ENCODE measurements at places on chromosomes 6 and 20. TPM values are rescaled to one million over a fixed set of nuclear protein-coding genes. Genes with fewer than 3 reads are reported as not detected.

Gene AKIRIN2
- total RNA-seq: 12.7 TPM

Gene POU5F1
- 1.1 TPM for total RNA-seq

Gene SRF
- total RNA-seq: 22.0 TPM

Gene TMEM217
- total RNA-seq: 2.7 TPM

Gene EYS
- 1.4 TPM for total RNA-seq

Gene CCN6
- total RNA-seq: not detected

Gene FAM217A
- not detected for total RNA-seq

Gene PAX1
- 0.44 TPM for total RNA-seq

Gene HLA-DMB
- 1.0 TPM for total RNA-seq

Gene TBX18
- 2.0 TPM for total RNA-seq

DNA sequence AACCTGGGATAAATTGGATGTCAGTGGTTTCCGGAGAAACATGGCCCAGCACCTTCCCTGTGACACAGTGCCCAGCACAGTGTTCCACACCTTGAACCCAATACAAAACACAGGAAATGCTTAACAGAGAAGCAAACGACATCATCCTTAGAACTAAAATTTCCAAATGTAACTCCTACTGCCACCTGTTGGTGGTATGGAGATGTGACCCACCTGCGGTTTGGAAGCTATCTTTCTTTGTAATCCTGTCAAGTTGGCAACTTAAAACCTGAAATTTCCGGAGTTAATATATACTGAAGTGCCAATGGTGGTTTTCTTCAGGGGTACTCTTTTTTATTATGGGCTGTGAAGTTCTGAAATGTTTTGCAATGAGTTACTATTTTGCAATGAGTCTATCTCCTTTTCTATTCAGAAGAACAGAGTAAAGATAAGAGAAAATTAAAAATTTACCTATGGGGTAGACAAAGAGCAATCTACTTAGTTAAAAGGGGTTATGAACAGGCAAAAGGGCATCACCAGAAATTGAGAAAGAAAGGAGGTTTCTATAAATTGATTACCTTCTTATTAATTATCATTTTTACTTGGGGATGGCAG lies 658.8 kb downstream of the PTPRT start:
- no peaks in the 10 kb centered on the region for H3K36me3 ChIP-seq
- no peaks in the 10 kb centered on the region for H3K4me1 ChIP-seq
- peaks cover 4% of the 10 kb centered on the region for H3K27me3 ChIP-seq
- peak; percentile 54 for DNase-seq

DNA sequence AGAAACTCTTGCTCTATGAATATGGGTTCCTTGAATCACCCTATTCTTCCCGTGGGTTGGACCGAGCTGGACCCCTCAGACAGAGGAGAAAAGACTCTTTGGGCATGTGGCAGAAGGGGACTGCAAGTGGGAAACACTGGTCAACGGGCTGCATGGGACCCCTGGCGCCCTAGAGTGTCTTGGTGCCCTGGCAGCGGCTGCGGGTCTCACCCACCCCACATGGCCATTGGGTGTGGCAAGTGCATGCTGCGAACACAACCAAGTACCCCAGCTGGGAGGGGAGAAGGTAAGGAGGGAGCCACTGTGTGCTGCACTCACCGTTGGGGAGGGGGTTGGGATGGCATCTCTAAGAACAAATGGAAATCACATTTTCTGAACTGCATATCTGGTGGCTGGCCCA lies 438.8 kb upstream of the EYS start:
- no peaks in the 10 kb centered on the region for H3K4me1 ChIP-seq
- DNase-seq: no peak
- H3K36me3 ChIP-seq: no peaks in the 10 kb centered on the region
- H3K4me3 ChIP-seq: no peak overlapping the region
- no peaks in the 10 kb centered on the region for H3K27me3 ChIP-seq

DNA sequence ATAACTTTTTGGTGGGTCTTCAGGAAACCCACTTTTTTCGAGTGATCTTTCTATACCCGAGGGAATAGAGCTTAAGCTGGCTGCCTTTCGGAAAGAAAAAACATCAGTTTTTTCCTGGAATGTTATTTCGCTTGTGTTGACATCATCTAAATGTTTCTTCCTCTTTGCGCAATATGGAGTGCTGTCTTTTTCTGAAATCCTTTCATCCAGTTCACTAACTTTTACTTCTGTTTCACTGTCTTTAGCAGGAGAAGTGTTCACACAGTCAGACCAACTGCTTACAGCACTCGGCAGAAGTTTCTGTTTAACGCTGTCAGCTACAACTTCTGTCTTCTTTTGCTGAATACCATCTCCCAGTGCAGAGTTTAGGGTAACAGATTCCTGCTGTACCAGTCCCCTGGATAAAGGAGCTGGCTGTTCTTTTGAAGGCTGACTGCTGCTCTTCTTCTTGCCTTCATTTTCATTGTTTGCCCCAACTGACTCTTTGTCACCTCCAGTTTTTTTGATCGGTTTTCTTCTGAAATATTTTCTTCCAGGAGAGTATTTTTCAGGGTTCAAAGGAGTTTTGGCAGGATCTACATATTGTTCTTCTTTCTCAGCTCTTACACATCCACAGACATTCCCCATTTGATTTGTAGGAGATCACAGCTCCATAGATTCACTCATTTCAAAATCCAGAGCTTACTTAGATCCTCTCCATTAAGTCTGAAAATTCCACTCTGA lies 50.0 kb upstream of the DST start:
- H3K27me3 ChIP-seq: no peaks in the 10 kb centered on the region
- H3K4me1 ChIP-seq: peaks cover 13% of the 10 kb centered on the region
- peak overlapping the region; percentile 40 for H3K4me3 ChIP-seq
- no peaks in the 10 kb centered on the region for H3K36me3 ChIP-seq
- peak overlapping the region; percentile 93 for H3K27ac ChIP-seq

DNA sequence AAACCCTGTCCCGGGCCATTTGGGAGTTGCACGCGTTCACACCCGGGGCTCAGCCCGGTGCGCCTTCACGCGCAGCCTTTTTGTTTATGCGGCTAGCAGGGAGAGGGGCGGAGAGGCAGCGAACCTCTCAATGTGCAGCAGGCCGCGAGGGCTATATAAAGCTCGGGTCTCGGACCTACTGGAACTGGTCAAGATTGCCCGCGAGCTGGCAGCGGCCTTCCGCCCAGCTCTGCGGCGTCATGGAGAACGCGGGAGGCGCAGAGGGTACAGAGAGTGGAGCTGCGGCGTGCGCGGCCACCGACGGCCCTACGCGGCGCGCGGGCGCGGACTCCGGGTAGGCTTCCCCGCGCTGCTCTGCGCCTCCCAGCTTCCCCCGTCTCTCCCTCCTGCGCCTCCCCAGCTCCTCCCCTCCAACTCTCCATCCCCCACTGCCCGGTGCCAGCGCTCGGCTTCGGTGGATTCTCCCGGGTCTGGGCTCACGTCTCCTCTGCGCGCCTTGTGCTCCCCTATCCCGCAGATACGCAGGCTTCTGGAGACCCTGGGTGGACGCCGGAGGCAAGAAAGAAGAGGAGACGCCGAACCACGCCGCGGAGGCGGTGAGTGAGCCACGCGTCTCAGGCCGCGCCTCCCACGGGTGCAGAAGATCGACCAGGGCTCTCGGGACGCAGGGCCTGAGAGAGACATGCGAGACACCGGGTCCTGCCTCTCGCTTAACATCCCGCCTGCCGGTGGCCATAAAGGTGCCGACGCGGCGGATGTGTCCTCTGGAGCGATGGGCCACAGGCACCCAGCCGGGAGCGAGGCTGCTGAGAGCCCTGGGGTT lies at the start of gene RIPPLY2:
TSS of gene RIPPLY2 (plus strand) at position 183 of the 823 bp plus-strand sequence. CDS start at position 240, 57 bp downstream.
- no peak within 1 kb of the TSS for H3K27ac ChIP-seq
- peaks cover 60% of the 10 kb centered on the region for H3K27me3 ChIP-seq
- H3K36me3 ChIP-seq: no peaks in the 10 kb centered on the region
- DNase-seq: peak; percentile 33

DNA sequence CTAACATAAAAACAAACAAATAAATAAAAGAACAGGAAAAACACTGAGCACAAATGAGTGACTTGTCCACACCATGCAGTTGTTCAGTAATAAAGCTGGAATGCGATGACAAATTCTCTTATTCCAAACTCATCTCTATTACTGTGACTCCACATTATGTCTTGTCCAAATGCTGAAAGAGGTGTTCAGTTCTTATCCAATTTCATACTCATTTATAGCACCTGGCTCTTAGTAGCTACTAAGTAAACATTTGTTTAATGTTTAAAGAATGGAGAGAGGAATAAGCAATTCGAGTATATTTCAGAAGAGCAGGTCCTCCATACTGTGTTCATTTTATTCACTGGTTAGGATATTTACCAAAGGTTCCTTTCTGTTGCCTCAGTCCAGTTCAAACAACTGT lies 439.0 kb upstream of the JAG1 start:
- DNase-seq: no peak
- no peaks in the 10 kb centered on the region for H3K27me3 ChIP-seq
- H3K36me3 ChIP-seq: no peaks in the 10 kb centered on the region
- no peaks in the 10 kb centered on the region for H3K4me1 ChIP-seq

- no peaks in the 10 kb centered on the region for H3K36me3 ChIP-seq
- H3K27me3 ChIP-seq: no peaks in the 10 kb centered on the region
- no peak for DNase-seq
- H3K4me1 ChIP-seq: no peaks in the 10 kb centered on the region
- no peak overlapping the region for H3K4me3 ChIP-seq
- H3K27ac ChIP-seq: no peak overlapping the region
Observed at GRCh38 chr6:120735641-120736040, 598.6 kb downstream of the TBC1D32 start.

DNA sequence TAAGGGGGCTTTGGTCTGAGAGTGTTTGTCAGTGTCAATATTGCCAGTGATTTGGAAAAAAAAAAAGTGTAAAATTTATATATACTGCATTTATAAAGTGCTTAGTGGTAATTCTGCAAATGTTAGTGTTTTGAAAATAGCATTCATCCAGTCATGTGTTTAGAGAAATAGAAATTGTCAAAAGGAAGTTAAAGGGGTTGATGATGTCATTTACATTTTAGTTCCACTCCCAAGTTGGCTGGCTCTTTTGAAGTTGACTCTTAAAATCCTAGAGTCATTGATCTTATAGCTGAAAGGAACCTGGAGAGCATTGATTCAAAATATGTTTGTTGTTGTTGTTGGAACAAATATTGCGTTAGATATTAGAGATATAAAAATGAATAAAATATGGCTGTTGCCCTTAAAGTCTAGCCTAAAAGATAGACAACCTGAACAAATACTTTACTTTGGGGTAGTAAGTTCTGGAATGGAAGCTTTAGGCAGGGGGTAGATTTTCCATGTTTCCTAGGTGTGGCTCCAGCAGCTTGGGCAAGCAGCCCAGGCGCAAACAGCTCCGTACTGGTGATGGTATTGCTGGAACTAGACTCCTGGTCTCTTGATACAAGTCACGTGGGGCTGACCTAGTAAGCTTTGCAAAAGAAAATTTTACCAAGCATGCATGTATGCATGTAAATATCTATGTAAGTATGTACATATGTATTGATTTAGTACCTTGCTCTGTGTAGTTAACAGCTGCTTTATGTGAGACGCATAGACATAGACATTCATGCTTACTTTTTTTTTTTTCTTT lies 46.3 kb downstream of the HIVEP1 start:
- no peak overlapping the region for H3K27ac ChIP-seq
- no peaks in the 10 kb centered on the region for H3K36me3 ChIP-seq
- DNase-seq: no peak
- H3K4me1 ChIP-seq: no peaks in the 10 kb centered on the region

DNA sequence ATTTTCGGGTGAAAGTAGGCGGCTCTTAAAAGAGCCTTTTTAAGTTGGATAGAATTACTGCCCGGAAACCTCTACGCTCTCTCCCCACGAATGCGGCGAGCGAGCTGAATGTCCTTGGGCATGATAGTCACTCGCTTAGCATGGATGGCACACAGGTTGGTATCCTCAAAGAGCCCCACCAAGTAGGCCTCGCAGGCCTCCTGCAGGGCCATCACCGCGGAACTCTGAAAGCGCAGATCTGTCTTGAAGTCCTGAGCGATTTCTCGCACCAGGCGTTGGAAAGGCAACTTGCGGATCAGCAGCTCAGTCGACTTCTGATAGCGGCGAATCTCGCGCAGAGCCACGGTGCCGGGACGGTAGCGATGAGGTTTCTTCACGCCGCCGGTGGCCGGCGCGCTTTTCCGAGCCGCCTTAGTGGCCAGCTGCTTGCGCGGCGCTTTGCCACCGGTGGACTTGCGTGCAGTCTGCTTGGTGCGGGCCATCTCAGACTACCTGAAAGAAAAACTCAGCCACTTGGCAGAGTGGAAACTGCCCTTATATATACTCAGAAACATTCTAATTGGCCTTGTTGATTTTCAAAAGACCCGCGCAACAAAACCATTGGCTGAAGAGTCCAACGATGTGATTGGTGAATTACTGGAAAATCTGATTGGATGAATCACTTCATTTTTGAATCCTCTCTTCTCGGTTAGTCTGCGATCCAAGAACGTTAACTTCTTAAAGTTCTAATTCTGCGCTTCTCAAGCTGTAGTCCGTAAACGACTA lies 93.9 kb upstream of the BTN3A2 start:
- no peaks in the 10 kb centered on the region for H3K36me3 ChIP-seq
- H3K27ac ChIP-seq: peak overlapping the region; percentile 92
- DNase-seq: peak; percentile 89
- H3K4me1 ChIP-seq: peaks cover 5% of the 10 kb centered on the region

GRCh38 chr6:110178626-110179405 lies 654 bp downstream of the WASF1 start:
- peak overlapping the region; percentile 93 for H3K27ac ChIP-seq
- H3K36me3 ChIP-seq: no peaks in the 10 kb centered on the region
- H3K4me1 ChIP-seq: peaks cover 12% of the 10 kb centered on the region
- H3K4me3 ChIP-seq: peak overlapping the region; percentile 61
- DNase-seq: peak; percentile 67

- H3K4me1 ChIP-seq: no peaks in the 10 kb centered on the region
- H3K36me3 ChIP-seq: no peaks in the 10 kb centered on the region
- no peak overlapping the region for H3K4me3 ChIP-seq
- no peak for DNase-seq
Observed at GRCh38 chr20:62995898-62996595, 10.7 kb downstream of the BHLHE23 start.

GRCh38 chr20:53597521-53598120 lies 4.0 kb upstream of the ZNF217 start:
- H3K27me3 ChIP-seq: no peaks in the 10 kb centered on the region
- DNase-seq: peak; percentile 30
- peak overlapping the region; percentile 95 for H3K27ac ChIP-seq
- peaks cover 19% of the 10 kb centered on the region for H3K4me1 ChIP-seq
- no peaks in the 10 kb centered on the region for H3K36me3 ChIP-seq

DNA sequence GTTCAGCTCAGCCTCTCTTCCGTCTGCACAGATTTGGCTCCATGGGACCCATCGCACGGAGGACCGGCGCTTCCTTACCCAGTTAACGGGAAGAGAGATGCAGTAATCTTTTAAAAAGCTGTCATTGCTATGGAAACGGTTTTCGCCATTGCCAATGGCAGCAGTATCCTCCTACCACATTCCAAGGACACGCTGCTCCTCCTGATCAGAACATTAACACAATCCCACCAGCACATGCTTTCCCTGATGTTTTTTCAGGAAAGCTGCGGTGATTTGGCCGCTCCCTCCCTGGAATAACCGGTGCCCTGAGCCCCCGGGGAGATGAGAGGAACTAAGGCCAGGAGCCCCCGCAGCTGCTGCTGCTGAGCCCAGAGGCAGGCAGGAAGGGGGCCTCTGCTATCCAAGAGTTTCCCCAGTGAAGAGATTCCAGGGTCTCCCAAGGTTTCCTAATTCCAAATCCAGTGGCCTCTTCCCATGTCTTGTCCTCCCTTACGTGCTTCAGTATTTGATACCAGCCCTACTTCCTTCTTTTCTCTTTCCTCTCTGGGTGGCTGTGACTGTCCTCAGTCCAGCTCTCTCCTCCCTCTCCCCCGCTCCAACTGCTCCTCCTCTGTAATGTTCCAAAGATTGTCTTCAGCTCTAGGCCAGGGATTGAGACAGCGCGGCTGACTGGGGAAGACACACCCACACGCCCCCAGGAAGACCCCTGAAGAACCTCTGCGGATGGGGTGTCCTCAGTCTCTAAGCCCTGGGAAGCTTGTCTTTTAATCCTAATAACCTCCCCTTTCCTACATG lies 2.6 kb downstream of the BNIP5 start:
- peaks cover 21% of the 10 kb centered on the region for H3K4me1 ChIP-seq
- peak; percentile 46 for DNase-seq
- peak overlapping the region; percentile 98 for H3K27ac ChIP-seq
- no peak overlapping the region for H3K4me3 ChIP-seq
- no peaks in the 10 kb centered on the region for H3K36me3 ChIP-seq
